ENCODE measurements at places on chromosomes 4 and X. TPM values are rescaled to one million over a fixed set of nuclear protein-coding genes. Genes with fewer than 3 reads are reported as not detected.

The PAGE2B gene
- total RNA-seq, result 0.70 TPM

The FATE1 gene
- total RNA-seq, result 0.29 TPM

The NAA15 gene
- total RNA-seq, result 29.5 TPM

The GYPE gene
- 2.2 TPM for total RNA-seq

The GPR119 gene
- not detected for total RNA-seq

The IQCM gene
- not detected for total RNA-seq

The PDGFC gene
- 40.4 TPM for total RNA-seq
